ENCODE measurements at places on chromosomes 7 and 10. TPM values are rescaled to one million over a fixed set of nuclear protein-coding genes. Genes with fewer than 3 reads are reported as not detected.
A peak's percentile ranks its signal among the peaks of the same experiment; 100 is the strongest.

DNA sequence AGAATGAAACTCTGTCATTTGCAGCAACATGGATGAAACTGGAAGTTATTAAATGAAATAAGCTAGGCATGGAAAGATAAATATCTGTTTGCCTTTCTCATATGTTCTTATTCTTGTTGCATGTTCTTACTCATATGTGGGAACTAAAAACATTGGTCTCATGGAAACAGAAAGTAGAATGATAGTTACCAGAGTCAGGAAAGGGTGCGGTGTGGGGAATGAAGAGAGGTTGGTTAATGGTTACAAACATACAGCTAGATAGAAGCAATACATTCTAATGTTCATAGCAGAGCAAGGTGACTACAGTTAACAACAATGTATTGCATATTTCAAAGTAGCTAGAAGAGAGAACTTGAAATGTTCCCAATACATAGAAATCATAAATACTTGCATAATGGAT, 105.1 kb downstream of the FAM107B start:
- H3K4me1 ChIP-seq = no peaks in the 10 kb centered on the region
- no peaks in the 10 kb centered on the region for H3K27me3 ChIP-seq
- no peak overlapping the region for H3K4me3 ChIP-seq

GRCh38 chr10:27341001-27341400, 100.4 kb upstream of the ACBD5 start:
- H3K36me3 ChIP-seq = no peaks in the 10 kb centered on the region
- no peaks in the 10 kb centered on the region for H3K4me1 ChIP-seq
- no peak for DNase-seq
- no peaks in the 10 kb centered on the region for H3K27me3 ChIP-seq
- H3K27ac ChIP-seq = no peak overlapping the region

MRC1 gene
- total RNA-seq = 13.6 TPM

- no peaks in the 10 kb centered on the region for H3K36me3 ChIP-seq
- H3K4me1 ChIP-seq = peaks cover 17% of the 10 kb centered on the region
- H3K27me3 ChIP-seq = no peaks in the 10 kb centered on the region
- peak; percentile 13 for DNase-seq
- H3K27ac ChIP-seq = peak overlapping the region; percentile 34
Observed at GRCh38 chr10:60148266-60148840, 241.3 kb downstream of the ANK3 start.

RSPH10B2 gene
- total RNA-seq = 1.2 TPM

Measured in gastrocnemius medialis (tissue), 4 donors.